ENCODE measurements at places on chromosomes 4 and X.
A peak's percentile ranks its signal among the peaks of the same experiment; 100 is the strongest.

DNA sequence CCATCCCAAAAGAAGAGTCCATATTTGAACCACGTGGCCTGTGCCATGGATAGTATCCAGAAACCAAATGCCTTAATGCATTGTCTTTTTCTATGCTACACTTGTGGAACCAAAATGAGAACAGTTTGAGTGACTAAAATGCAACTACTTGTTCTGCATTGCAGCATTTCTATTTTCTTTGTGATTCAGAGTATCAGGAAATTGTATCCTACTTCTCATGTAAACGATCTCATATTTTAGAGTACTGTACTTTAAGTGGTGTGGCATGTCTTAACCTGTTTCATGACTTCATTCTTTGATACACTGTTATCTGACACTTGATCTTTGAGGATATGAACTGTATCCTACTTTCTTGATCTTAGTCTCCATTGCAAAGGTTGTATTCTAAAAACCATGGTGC lies 167.2 kb upstream of the WDR1 start:
- DNase-seq, result no peak

DNA sequence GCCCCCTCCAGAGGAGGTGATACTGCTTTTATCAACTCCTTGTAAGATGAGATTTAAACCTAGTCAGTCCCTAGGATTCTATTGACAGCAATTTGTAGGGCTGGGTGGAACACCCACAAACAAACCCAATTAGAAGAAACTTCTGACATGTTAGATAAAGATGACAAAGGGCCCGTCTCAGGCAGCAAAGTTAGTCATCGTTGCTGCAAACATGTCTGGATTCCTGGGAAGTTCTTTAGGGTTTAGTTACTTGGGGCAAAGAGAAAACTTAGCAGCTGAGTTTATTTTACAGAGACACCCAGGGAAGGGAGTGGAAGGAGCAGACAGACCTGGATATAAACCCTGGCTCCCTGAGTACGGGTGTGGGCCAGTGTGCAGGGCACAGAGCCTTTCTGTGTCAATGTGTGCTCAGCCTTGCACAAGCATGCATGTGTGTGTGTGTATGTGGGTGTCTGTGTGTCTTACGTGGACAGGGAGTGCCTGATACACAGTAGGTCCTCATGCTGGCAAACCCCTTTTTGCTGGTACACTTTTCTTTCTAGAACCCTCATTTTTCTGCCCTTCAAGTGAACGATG lies 130.0 kb upstream of the STX18 start:
- no peak for DNase-seq

- peak; percentile 16 for DNase-seq
These were observed 7.4 kb downstream of the LPAR4 start for GRCh38 chrX:78754917-78755316.

- DNase-seq, result no peak
These were observed 439.2 kb downstream of the PCDH10 start for GRCh38 chr4:133588306-133588705.

DNA sequence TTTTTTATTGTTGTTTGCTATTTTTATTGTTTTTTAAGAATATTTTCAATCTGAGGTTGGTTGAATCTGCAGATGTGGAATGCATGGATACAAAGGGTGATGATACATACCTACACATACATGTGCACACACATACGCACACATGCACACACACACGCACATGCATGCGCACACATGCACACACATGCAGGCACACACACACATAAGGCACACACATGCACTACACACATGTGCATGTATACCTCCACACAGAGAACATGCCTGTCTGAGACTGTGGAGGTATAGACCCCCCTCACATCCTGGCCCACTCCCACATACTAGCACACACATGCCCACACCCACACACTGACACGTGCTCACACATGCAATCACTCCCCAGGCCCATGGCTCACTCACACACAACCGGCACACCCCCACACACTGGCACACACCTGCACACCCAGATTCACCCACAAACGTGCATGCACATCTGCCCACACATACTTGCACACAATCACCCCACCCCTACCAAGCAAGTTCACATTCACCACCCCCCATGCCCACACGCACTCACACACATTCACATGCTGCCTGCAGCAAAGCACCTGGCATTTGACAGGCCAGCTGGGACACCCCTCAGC lies 97.6 kb upstream of the AFAP1 start:
- DNase-seq, result no peak

DNA sequence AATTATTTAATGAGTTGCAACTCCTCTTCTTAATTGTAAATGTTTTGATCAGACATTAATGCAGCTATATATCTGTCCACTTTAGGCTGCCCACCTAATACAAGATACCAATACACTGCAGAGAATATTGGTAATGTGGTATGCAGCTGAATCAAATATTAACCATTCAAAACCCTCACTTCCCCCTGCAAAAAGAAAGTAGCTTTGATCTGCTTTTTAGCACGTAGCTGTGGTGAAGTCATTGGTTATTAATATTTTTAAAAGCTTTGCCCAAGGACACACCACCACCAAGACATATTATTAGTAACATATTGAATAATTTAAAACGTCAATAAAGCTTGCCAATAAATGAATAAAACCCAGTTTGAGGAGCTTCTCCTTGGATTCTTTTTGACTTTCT lies 28.6 kb upstream of the CYP2U1 start:
- DNase-seq, result no peak

- DNase-seq, result no peak
These were observed 41.8 kb upstream of the IL21 start for GRCh38 chr4:122662701-122663100.

DNA sequence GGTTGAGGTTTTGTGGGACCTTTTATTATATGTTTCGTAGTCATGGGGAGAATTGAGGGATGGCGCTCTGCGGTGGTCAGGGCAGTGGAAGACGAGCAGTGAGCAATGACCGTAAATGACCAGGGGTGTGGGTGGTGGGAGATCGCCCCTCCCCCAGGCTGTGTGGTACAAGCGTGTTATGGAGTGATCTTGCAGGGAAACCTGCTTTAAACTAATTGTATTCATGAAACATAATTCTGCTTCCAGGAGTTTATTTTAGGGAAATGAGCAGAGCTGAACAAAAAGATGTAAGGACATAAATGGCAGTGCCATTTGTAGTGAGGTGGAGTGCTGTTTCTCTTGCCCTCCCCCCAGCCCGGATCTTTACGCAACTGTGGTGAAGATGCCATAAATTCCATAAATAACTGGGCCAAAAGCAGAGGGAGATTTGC lies 20.2 kb downstream of the GYG2 start:
- DNase-seq, result no peak

DNA sequence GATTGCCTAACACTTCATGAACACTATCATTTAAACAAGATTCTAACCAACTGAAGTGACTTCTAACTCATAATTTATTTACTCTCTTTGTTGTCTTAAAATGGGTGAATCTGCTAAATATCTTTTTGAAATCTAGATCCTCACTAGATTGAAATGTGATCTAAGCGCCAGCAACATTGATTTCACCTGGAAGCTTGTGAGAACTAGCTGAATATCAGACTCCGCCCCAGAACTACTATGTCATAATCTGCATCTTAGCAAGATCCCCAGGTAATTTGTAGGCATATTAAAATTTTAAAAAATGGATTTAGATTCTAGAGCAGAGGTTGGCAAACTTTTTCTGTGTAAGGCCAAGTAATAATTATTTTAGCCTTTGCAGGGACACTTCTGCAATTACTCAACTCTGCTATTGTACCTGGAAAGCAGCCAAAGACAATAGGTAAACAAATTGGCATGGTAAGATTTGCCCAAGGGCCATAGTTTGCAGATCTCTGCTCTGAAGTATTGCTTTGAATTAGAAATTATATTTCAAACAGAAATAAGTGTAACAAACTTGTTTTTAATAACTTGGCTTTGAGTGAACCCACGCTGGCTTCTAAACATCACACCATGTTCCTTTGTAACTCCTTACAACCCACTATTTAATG lies 121.5 kb downstream of the REELD1 start:
- DNase-seq, result no peak

GRCh38 chr4:168272488-168272887 lies 46.1 kb downstream of the DDX60 start:
- DNase-seq, result no peak

DNA sequence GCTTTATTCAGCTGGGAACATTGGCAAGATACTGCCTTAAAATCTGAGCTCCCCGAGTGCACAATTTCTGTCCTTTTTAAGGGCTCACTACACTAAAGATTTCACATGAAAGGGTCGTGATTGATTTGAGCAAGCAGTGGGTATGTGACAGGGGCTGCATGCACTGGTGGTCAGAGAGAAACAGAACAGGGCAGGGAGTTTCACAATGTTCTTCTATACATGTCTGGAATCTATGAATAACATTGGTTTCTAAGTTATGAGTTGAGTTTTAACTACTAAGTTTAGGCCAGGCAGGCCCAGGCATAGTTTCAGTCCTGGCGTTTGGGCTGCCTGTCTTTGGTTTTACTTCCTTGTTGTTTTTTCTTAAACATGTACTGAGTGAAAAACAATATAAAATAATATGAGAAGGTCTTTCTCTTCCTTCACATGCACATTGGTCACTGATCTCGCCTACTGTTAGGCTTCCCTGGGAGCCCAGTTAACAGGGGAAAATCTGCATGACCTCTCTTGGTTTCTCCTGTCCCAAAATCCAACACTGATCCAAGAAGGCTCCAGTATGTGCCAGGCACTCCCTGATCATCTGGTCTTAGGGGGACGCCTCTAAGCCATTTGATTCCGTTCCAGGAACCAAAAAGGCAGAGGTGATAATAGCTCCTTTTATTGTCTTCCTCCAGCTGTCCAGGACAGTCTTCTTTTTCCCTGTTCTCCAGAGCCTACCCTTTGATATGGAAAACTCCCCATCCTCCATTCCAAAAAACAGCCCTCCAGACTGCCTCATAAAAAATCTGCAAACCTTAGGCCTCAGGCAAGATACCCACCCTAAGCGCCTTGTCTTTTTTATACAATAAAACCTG lies at the start of gene UGT2B17:
Gene UGT2B17 (minus strand): TSS at position 51 of the 854 bp plus-strand sequence. CDS start 7,838 bp downstream, outside the sequence.
- DNase-seq, result peak; percentile 11

DNA sequence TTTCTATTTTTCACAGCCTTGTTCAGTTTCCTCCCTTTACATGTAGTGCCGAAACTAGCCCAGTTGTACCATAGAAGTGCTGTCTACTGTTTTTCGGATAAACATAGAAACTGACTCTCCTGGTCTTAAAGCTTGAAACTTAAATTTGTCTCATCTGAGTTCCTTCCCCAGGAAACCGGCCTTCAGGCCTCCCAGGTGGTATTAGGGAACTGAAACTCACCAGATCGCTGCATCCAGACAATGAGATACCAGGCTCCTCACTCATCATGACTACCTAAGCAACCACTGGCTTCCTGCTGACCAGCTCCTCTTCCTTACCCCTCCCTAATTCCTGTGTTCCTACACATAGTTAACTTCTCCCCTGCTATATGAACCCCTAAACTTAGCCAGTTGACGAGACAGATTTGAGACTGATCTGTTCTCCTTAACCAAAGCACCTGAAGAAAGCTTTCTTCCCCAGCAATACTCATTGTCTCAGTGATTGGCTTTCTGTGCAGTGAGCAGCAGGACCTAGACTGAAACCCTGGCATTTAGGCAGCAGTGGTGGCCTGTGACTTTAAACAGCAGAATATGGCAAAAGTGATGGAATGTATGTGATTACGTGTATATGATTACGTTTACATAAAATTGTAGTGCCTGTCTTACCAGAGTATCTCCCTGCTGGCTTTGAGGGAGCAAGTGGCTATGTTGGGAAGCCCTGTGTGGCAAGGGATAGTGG lies 959.1 kb upstream of the LCORL start:
- no peak for DNase-seq

- no peak for DNase-seq
These were observed 25.9 kb upstream of the CPLX1 start for GRCh38 chr4:851701-852430.

GRCh38 chrX:131841496-131842437 lies 181.3 kb upstream of the STK26 start:
- peak; percentile 28 for DNase-seq

DNA sequence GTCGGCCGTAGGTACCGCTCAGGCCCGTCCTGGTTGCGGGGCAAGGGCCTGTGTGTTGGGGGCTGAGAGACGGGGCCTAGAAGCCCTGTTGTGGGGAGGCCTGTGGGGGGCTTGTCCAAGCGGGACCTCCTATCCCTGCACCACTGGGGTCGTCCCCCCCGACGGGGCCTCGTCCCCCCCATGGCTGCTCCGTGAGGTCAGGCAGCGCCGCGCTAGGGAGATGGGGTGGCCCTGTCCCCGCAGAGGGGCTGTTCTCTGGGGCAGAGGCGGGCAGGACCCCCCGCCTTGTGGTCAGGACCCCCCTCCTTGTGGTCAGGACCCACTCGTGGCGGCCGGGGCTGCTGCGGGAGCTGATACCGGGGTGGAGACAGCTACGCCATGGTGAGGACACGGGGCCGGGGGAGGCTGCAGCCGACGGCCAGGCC lies 12.1 kb upstream of the GTPBP6 start:
- DNase-seq, result no peak

- DNase-seq, result no peak
These were observed 94.5 kb downstream of the SRPX start for GRCh38 chrX:38126179-38126578.

DNA sequence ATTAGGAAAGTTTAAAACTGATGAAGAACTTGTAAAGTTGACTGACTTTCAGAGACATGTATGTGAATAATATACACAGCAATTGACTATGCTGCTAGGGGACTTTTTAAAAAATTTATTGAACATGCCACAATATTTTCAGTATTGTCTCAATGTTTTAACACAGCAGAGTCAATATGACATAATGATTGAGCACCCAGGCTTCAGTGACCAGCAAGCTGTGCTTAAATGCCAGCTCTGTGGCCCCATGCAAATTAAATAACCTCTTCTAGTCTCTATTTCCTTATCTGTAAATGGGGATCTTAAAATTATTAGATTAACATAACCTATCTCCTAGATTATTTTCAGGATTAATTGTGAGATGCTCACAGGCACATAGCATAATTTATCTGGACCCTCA lies 56.8 kb upstream of the TXK start:
- no peak for DNase-seq

- peak; percentile 30 for DNase-seq
These were observed 7.2 kb upstream of the IDS start for GRCh38 chrX:149512225-149512885.

- DNase-seq, result no peak
These were observed 265.1 kb upstream of the MAD2L1 start for GRCh38 chr4:120331486-120332370.

DNA sequence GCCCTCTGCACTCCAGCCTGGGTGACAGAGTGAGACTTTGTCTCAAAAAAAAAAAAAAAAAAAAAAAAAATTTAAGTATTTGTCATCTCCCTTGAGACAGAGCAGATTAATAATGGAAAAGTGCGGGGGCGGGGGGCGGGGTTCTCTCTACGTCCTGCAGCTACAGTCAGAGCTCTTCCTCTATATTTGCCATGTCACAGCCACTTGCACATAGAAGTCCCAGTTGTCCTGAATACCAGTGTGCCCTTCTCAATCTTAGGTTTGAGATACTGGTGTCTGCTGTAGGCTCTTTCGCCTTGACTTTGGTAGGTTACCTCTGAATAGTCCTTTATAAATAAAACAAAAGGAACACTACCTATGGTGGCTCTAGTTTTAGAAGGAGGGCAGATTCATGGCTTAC lies 237.8 kb upstream of the PGRMC2 start:
- no peak for DNase-seq

DNA sequence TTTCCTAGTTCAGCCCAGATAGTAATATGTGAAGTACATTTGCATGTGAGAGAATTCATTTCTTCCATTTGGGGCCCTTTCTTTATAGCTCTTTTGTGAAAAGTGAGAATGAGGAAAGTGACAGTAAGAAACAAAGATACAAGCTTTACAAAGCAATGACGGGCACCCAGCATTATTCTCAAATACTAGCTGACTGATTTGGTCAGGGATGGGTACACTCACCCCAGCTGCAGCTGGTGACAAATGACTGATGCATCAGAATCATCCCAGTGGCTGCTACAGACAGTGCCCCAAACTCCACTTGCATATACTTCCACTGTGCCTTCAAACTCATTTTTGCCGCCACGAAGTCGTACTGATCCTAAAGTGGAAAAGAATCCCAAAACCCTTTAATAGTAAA lies 14.8 kb downstream of the PRSS12 start:
- no peak for DNase-seq

All from germinal center (tissue), 1 donor.